Myocyte (in vitro differentiated cells): ENCODE measurements at places on chromosomes 5 and 9.

GRCh38 chr5:141874262-141874964, 3.8 kb downstream of the PCDH1 start:
- no peak for DNase-seq

DNA sequence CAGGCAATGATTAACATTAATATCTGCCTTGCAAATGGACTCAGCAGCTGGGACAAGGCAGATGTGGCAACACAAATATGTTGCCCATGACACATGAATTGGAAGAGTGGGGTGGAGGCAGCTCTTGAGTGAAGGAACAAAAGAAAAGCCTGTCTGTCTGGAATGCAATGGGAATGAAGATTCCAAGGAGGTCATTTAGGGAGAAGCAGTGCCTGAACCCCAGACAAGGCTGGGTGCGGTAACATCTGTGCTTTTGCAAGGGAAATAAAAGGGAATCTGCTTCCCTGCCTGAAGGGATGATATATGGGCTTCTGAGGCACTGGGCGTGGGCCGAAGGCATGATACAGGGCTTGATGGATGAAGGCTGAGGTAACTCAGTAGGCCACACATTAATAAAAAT, 94.1 kb upstream of the TRIM32 start:
- peak; percentile 5 for DNase-seq

- no peak for DNase-seq
Measured at GRCh38 chr9:97801180-97801579, 51.8 kb upstream of the FOXE1 start.

DNA sequence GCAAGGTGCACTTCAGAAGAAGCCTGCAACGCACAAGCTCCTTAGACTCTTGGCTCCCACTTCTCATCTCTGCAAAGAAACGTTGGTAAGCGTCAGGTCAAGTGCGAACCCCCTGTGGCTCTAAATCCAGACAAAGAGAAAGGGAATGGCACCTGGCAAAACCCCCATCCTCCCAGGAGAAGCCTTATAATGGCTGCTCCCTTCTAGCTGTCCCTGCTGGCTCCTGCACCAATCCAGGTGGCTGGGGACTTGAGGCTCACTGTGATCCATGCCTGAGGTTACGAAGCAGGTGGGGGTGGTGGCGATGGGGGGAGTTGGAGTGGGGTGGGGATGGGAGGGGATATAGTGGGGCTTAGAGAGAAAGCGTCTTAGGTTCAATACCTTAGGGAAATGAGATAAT, 272.8 kb downstream of the DENND1A start:
- no peak for DNase-seq
